Activated T-cell treated with anti-CD3 and anti-CD28 coated beads, Interleukin-2, amount 50 U/mL, for 72 hours (primary cell): ENCODE measurements at places on chromosomes 1 and 21. TPM values are rescaled to one million over a fixed set of nuclear protein-coding genes. Genes with fewer than 3 reads are reported as not detected.

CFHR5 gene
- not detected for total RNA-seq

LIN9 gene
- total RNA-seq: 13.2 TPM

IVL gene
- total RNA-seq: not detected

GRCh38 chr1:43137445-43138052 is 34.5 kb downstream of the EBNA1BP2 start:
- no peaks in the 10 kb centered on the region for H3K4me1 ChIP-seq
- no peak for DNase-seq
- no peak overlapping the region for H3K4me3 ChIP-seq
- H3K27me3 ChIP-seq: peaks cover 8% of the 10 kb centered on the region
- H3K36me3 ChIP-seq: no peaks in the 10 kb centered on the region

- H3K4me3 ChIP-seq: no peak overlapping the region
- H3K36me3 ChIP-seq: no peaks in the 10 kb centered on the region
- no peak overlapping the region for H3K27ac ChIP-seq
- no peak for DNase-seq
Observed at GRCh38 chr1:201594575-201595245, 55.8 kb downstream of the NAV1 start.

GRCh38 chr1:115323366-115324004 is 14.6 kb downstream of the NGF start:
- no peak overlapping the region for H3K4me3 ChIP-seq
- H3K4me1 ChIP-seq: no peaks in the 10 kb centered on the region
- H3K27me3 ChIP-seq: peaks cover 49% of the 10 kb centered on the region
- DNase-seq: no peak

- no peak for DNase-seq
- peak overlapping the region; percentile 72 for H3K27ac ChIP-seq
- peaks cover 75% of the 10 kb centered on the region for H3K4me1 ChIP-seq
- H3K27me3 ChIP-seq: peaks cover 9% of the 10 kb centered on the region
- peaks cover 3% of the 10 kb centered on the region for H3K36me3 ChIP-seq
Observed at GRCh38 chr1:23555986-23556634, 3.2 kb downstream of the ID3 start.
